ENCODE measurements at places on chromosomes 2 and 18. TPM values are rescaled to one million over a fixed set of nuclear protein-coding genes. Genes with fewer than 3 reads are reported as not detected.

DNA sequence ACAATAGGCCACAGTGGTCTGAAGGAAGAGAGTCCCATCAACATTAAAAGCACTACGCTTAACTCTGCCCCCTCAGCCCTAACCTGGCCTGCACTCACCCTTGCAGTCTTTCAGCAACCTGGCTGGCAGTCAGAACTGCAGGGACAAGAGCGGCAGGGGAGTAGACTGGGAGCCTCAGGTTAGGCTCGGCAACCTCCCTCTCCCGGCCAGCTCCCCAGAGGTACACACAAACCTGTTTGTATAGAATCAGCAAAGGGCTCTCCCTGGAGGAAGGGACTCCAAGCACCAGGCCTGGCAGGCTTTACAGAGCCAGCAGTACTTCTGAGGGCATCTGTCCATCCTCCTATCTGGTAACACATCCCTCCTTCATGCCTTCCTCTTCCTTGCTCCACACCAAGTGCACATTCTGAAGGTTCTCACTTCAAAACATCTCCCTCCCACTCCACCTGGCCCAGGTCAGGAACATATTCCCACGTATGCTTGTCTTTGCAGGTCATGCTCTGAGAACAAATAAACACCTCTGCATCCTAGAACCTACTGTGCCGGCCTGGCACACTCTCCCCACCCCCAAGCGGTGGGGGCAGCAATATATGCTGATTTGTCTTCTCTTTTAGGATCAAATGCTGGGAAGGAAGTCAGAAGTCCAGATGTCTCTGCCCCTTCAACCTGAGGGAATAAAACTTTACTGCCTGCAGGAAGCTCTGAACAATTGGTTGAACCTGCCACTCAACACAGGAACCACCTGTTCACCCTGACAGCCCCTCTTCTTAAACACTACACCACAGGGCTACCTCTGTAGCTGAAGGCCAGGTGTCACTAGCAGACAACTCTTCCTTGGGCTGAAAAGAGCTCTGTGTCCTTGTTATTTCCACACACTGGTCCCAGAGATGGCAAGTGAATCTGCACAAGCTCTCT, 12.6 kb upstream of the SFXN5 start:
- no peak for DNase-seq

GRCh38 chr2:173288561-173288960, 66.1 kb upstream of the CDCA7 start:
- DNase-seq, result no peak

DNA sequence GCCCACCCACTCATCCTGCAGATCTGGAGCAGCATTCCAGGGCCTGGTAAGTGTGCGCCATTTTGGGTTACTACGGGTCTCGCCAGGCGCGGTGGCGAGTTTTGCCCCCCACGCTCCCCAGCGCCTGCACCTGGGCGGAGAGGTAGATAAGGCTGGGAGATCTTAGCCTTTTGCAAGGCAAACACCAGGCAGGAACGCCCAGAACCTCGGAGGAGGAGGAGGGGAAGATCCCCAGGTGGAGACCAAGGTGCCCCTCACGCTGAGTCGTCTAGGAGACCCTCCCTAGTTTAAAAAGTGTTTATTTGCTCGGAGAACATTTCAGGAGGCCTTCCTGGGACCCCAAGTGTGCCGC, 365 bp upstream of the RAMP1 start:
- no peak for DNase-seq

GRCh38 chr18:72762515-72763122, 105.2 kb downstream of the NETO1 start:
- DNase-seq, result no peak

- no peak for DNase-seq
Measured at GRCh38 chr2:121002597-121002996, 266.9 kb downstream of the GLI2 start.

- DNase-seq, result no peak
Measured at GRCh38 chr2:198702796-198703195, 754.9 kb downstream of the SATB2 start.

- no peak for DNase-seq
Measured at GRCh38 chr2:16013359-16013911, 73.1 kb downstream of the MYCN start.

DNA sequence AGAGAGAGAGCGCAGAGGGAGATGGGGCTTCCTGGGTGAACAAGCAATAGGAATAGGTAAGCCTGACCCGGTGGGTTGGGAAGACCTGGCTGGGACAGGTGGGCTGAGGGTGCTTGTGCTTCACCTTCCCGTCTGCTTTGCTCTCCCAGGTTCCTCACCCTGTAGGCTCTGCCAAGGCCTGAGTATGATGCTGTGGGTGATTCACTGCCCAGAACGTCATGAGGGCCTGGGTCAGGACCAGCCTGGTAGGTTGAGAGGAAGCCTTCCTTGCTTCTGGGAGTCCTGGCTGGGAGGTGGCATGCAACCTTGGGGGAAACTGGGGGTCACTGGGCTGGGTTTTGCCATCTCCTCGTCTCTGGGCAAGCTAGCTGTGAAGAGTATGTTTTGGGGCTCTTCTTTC, 220.2 kb upstream of the APCDD1 start:
- DNase-seq, result no peak

GRCh38 chr2:136118819-136119716, 1.1 kb upstream of the CXCR4 start:
- DNase-seq, result no peak

The TSGA10 gene
- 10.9 TPM for total RNA-seq

The PJVK gene
- 8.0 TPM for total RNA-seq

The SRBD1 gene
- total RNA-seq, result 19.3 TPM

The CAPN14 gene
- 0.12 TPM for total RNA-seq

All from type B pancreatic cell (in vitro differentiated cells).